Mucosa of gallbladder (tissue), 1 donor: ENCODE measurements at places on chromosomes 6 and 20.

DNA sequence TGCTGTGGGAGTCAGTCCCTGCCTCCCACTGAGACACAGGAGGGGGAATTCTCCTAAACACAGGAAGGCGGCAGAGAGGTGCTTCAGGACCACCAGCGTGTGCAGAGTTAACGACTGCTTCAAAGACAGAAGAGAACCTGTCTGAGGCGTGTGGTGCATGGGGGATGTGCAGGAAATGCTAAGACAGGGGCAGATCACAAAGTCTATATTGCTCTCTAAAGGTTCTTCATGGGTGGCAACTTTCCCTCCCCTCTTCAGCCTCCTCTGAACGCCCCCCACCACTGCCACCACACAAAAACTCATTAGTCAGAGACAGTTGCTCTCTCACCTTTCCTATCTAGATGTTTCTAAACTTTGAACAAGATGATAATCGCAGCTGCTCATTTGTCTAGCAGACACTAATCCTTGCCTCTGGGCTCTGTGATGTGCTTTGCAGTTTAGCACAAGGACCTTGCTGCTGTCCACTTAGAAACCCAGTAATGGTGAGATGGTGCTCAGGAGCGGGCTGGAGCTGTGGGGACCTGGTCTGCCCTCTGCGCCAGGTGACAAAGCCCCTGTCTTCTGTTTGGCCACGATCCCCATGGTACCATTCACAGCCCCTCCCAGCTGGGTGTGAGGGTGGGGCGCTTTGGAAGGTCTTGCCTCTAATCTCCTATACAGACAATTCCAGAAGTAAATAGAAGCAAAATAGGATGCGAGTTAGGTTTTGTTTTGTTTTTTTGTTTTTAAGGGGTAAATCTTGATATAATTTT, 219.6 kb downstream of the NRN1 start:
- DNase-seq, result no peak

GRCh38 chr6:125728739-125729138, 20.7 kb upstream of the HEY2 start:
- no peak for DNase-seq

DNA sequence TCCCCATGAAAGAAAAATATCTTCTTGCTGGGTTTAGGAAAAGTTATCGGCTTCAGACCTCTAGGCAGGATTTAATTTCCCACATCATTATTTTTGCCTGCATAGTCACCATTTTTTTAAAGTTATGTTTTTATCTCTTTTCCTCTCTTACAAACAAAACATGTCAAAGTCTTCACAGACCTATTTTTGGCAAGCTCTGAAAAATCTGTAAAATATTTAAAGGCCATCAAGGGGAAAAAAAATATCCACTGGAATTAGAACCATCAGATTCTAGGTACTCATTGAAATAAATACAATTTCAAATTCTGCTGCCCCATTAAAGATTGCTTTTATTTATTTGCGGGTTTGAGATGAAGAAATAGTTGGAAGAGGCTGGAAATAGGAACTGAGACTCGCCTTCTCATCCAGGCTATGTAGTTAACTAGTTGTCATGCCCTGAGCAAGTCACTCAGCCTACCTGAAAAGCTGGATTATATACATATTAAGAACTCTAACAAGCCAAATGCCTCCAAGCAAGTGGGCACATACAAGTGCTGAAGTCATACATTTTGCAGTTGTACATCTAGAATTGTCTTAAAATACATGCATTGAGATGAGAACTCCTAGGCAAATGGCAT, 101.7 kb upstream of the SASH1 start:
- DNase-seq, result no peak

- DNase-seq, result no peak
These were observed 8.2 kb downstream of the ZNF318 start for GRCh38 chr6:43361269-43361668.

DNA sequence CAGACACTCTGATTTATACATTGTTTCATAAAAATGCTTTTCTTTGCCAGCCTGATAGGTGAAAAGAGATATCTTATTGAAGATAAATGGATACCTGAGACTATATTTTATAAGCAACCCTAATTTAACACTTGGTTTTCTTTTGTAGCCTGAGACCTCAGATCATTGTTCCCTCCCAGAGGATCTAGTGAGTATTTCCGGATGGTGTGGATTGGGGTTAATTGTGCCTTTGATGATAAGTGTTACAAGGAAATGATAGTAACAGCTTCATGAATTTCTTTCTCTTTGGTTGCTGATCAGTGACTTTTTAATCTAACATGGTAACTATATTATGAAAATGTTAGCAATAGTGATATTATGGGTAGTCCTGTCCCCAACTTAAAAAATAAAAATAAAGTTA, 30.4 kb downstream of the KDM1B start:
- no peak for DNase-seq

GRCh38 chr6:8066108-8066507, 1.9 kb upstream of the BLOC1S5 start:
- no peak for DNase-seq

- DNase-seq, result no peak
These were observed 25.8 kb downstream of the PRL start for GRCh38 chr6:22271081-22271480.

GRCh38 chr6:113980937-113981554, 10.1 kb upstream of the HDAC2 start:
- no peak for DNase-seq

DNA sequence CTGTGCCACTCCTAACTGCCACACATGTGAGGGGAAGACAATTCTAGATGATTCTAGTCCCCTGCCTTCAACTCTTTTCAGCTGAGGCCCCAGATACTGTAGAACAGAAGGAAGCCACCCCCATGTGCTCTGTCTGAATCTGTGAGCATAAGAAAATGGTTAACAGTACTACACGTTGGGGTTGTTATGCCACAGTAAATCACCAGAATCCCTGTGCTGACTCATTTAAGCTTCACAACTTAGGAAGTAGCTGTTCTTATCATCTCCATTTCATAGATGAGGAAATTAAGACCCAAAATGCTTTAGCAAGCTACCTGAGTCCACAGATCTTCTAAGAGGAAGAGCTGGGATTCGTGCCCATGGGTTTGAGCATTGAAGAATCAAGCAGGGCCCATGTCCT, 27.4 kb upstream of the SCRT2 start:
- DNase-seq, result no peak

- DNase-seq, result no peak
These were observed 329.8 kb upstream of the SOX4 start for GRCh38 chr6:21263531-21264287.

GRCh38 chr6:44342052-44342451, 398 bp upstream of the SPATS1 start:
- DNase-seq, result no peak
